M059J (cell line): ENCODE measurements at places on chromosomes 1 and 21. TPM values are rescaled to one million over a fixed set of nuclear protein-coding genes. Genes with fewer than 3 reads are reported as not detected.

Gene CLIC6
- 0.02 and 0.25 TPM in 2 replicates for total RNA-seq

Gene S100A1
- total RNA-seq = 0.42 TPM in 1 of 2 replicates, not detected in the other

Gene TAL1
- not detected in 2 replicates for total RNA-seq

Gene OR2T10
- not detected in 2 replicates for total RNA-seq

Gene LENEP
- total RNA-seq = not detected in 2 replicates

Gene SMIM34
- total RNA-seq = not detected in 2 replicates

Gene SMCP
- not detected in 2 replicates for total RNA-seq

Gene MIXL1
- not detected in 2 replicates for total RNA-seq

Gene CD1D
- 0.34 TPM in 1 of 2 replicates, not detected in the other for total RNA-seq

DNA sequence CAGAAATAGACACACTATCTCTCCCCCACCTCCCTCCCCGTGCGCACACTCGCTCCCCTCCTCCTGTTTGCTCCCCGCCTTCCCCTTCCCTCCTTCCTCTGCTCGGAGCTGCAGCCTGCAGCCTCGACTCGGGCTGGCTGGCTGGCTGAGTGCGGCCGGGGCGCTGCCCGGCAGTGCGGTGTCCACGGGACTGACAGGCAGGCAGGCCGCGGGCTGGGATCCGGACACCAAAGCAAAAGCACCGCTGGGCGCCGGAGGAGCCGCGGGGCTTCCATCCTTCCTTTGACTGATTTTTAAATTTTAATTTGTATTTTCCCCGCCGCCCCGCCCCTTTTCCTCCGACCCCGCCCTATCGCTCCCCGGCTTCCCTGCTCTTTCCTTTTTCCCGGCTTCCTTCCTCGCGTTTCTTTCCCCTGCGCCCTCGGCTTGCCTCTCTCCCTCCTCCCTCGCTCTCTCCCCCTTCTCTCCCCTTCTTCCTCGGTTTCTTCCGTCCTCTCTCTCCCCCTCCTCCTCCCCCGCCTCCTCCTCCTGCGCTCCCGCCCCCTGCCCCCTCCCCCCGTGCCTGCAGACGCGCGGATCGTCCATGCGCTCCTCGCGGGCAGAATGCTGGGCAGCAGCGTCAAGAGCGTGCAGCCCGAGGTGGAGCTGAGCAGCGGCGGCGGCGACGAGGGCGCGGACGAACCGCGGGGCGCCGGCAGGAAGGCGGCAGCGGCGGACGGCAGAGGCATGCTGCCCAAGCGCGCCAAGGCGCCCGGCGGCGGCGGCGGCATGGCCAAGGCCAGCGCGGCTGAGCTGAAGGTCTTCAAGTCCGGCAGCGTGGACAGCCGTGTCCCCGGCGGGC is 109.4 kb downstream of the NAV1 start:
- peak; percentile 39 for DNase-seq

- DNase-seq = no peak
Measured at GRCh38 chr1:26335774-26336476, 18.0 kb downstream of the CRYBG2 start.

DNA sequence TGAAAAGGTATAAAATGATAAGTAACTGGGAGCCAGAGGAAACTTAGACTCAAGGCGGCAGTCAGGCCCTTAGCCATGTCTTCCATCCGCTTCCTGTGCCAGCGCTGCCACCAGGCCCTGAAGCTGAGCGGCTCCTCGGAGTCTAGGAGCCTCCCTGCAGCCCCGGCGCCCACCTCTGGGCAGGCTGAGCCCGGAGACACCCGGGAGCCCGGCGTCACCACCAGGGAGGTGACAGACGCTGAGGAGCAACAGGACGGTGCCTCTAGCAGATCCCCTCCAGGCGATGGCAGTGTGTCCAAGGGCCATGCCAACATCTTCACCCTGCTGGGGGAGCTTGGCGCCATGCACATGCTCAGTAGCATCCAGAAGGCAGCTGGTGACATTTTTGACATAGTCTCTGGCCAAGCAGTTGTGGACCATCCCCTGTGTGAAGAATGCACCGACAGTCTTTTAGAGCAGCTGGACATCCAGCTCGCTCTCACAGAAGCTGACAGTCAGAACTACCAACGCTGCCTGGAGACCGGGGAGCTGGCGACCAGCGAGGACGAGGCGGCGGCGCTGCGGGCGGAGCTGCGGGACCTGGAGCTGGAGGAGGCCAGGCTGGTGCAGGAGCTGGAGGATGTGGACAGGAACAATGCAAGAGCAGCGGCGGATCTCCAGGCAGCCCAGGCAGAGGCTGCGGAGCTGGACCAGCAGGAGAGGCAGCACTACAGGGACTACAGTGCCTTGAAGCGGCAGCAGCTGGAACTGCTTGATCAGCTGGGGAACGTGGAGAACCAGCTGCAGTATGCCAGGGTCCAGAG is at the start of gene BECN2:
Gene BECN2, plus strand, starts transcription at position 76 of the 803 bp plus-strand sequence. Its CDS starts 0 bp downstream, at position 76.
- DNase-seq = no peak

- no peak for DNase-seq
Measured at GRCh38 chr1:247317702-247318101, 14.0 kb downstream of the ZNF496 start.

DNA sequence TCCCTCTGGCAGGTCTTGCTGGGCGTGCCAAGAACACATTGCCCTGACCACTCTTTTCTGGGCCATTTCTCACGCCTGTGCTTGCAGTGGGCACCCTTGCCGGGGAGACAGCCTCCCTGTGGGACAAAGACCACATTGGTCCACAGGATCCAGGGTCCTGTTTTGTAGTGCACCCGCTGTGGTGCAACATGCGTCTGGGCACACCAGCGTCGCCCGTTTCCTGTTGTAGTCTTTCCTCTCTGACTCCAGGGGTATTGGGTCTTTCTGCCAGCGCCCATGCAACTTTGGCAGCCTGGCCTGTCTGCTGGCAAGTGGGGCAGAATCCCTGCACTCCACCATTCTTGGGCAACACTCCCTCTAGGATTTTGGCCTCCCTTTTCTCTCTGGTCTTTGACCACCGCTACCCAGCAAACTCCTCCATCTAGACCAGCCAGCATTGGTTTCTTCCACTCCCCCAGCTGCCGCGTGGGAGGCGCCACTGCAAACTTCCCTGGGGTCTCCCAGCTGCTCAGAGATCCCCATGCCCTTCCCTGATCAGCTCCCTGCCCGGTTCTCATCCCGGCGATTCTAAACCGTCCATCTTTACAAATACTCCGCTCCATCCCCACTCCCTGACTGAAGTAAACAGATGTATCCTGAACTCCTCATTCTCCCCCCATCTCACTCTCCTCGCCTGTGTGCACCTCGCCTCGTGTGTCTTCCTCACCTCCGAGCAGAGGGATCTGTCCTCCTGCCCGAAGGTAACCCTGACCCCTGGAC is 1.2 kb upstream of the TPRG1L start:
- DNase-seq = no peak

DNA sequence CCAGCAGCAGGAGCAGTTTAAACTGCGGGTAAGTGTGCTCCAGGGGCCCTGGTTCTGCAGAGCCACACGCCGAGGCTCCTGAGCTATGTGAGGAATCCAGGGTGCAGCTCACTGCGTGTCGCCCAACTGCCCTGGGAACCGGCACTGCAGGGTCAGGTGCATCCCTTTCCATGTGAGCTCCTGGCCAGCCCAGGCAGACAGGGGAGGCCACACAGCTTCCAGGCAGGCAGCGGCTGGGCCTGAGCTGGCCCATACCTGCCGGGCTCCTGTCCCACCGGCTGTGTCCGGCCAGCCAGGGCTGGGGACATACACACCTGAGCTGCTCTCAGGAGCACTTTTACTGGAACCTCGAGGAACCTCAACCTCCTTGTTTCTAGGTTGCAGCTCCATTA is 18.6 kb upstream of the COL18A1 start:
- no peak for DNase-seq

- peak; percentile 64 for DNase-seq
Measured at GRCh38 chr1:39127513-39127912, 77.0 kb upstream of the MACF1 start.

GRCh38 chr1:33321178-33321577 is 280 bp upstream of the A3GALT2 start:
- DNase-seq = no peak

DNA sequence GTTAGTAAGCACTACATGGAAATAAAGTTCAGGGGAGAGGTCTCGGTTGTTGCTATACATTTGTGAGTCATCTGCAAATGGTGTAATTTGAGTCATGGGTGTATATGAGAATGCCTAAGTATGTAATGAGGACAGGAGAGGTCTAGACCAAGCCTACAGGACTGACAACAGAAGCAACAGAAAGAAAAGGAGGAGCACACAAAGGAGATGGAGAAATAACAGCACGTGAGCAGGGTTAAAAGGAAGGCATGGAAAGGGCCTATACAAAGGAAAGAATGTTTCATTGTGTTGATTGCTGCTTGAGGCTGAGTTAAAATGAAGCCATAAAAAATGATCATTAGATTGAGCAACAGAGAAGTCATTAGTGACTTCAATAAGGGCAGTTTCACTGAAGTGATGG is 28.0 kb upstream of the PRKAA2 start:
- DNase-seq = no peak

GRCh38 chr21:45713613-45714012 is 70.1 kb downstream of the PCBP3 start:
- DNase-seq = no peak

- no peak for DNase-seq
Measured at GRCh38 chr1:118485757-118486156, 300.7 kb upstream of the SPAG17 start.

- no peak for DNase-seq
Measured at GRCh38 chr21:31869750-31870149, 3.1 kb upstream of the HUNK start.

- DNase-seq = peak; percentile 88
Measured at GRCh38 chr1:116488071-116488470, 82.8 kb downstream of the CD58 start.

- DNase-seq = peak; percentile 2
Measured at GRCh38 chr1:63189677-63190076, 132.7 kb upstream of the FOXD3 start.

GRCh38 chr1:82503822-82504221 is 703.1 kb downstream of the ADGRL2 start:
- peak; percentile 47 for DNase-seq

DNA sequence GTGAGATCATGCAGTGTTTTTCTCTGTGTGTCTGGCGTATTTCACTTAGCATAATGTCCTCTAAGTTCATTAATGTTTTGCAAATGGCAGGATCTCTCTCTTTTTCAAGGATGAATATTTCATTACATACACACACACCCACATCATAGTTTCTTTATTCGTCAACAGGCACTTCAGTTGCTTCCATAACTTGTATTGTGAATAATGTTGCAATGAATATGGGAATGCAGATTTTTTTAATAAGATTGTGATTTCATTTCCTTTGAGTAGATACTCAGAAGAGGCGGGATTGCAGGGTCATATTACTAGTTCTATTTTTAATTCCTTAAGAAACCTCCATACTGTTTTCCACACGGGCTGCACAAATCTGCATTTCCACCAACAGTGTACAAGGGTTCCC is 134.0 kb downstream of the CLEC20A start:
- no peak for DNase-seq

DNA sequence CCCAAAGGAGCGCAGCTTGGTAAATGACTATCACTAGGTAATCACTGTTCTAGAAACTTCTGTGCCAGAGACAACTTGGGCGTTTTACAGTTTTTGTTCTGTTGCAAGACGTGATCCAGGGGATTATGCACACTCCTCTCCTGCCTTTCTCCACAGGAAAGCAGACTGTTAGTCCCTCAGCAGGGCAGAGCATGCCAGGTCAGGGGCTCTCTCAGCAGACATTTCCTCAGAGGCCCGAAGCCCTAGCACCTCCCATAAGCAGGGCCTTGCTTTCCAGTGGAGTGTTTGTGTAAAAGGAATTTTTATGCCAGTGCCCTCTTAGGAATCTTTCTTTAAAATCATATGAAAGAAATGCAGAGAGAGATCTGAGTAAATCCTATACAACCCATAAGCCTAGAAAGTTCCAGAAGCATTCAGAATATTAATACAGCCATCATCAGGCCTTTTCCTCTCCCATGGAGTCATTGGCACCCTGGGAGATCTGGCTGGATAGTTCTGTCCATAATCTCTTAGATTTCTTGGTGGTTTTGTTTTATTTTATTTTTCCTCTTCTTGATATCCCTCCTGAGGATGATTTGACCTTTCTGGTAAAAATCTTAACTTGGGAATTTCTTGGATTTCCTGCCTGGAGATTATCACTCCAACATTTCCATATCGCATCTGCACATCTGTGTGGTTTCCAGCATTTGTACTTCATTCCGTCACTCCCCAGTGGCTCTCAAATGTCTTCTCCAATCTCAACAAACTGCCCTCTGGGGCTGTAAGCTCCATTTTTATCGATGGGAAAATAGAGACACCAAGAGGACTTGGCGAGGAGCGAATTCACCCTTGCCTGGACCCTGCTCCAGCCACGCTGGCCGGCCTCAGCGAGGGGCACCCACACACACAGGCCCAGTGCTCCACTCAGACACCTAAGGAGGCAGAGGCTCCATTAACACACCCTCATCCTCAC is 116.1 kb downstream of the PSMG1 start:
- no peak for DNase-seq

DNA sequence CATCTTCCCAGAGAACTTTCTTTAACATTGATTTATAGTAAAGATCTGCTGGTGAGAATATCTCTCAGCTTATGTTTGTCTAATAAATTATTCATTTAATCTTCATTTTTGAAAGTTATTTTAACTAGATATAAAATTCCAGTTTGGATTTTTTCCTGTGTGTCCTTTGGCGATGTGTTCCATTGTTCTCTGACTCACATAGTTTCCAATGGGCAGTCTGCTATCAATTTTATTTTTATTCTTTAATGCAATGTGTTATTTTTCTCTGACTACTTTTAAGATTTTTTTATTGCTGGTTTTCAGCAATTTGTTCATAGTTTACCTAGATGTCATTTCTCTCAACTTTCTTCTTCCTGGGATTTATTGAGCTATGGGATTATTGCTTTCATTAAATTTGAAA is 325.2 kb upstream of the POGK start:
- no peak for DNase-seq

DNA sequence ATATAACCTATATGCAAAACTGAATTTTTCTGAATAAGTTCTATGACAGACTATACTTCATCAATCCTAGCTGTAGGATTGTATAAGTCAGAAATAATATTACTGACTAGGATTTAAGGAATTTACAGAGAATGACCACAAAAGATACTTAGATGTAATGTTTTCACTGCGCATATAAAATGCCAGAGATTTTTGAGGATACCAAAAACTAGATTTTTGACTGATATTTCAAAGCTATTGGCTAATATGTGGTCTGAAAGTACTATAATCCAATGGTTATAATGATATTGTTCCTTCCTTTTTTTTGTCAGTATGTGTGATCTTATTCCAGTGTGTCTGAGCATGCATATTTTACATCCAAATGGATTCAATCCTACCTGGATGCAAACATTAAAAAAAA is 17.0 kb upstream of the IFI44L start:
- DNase-seq = no peak

- peak; percentile 76 for DNase-seq
Measured at GRCh38 chr1:81695741-81696140, 105.0 kb upstream of the ADGRL2 start.
